ENCODE measurements at places on chromosomes 2 and 18. TPM values are rescaled to one million over a fixed set of nuclear protein-coding genes. Genes with fewer than 3 reads are reported as not detected.
A peak's percentile ranks its signal among the peaks of the same experiment; 100 is the strongest.

DNA sequence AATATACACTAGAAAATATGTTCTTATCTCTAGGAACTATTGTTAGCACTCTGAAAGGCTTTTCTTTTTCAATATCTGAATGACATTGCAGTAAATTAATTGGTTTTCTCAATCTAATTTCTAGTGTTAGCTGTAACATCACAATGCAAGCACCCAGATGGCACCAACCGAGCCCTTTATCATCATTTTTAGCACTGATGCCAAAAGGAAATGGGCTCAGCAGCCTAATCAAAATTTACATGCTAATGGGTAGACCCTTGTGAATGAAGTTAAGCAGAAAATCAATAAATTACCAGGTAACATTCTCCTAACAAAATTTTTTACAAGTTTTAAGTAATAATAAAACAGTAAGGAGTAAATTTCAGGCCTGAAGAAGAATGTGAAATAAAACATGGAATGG, 53.5 kb upstream of the PGAP1 start:
- no peak for DNase-seq

DNA sequence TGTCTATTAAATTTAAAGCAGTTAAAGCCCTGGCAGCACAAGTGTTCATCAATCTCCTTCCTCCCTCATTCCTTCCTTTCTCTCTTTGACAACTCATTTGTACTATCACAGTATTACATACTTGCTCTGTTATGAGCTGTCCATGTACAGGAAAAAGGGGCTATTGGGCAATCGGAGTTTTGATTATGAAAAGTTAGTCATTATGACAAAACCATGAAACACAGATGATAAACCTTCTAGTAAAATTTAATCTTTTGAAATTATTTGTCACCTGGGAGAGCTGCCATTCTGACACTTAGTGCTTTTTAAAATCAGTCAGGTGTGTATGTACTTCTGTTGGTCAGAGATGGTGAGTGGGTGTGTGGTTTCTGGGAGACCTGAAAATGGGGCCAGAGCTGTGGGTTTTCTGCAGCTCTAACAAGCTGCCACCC, 39.4 kb downstream of the MAP4K4 start:
- DNase-seq: peak; percentile 62

- peak; percentile 55 for DNase-seq
Measured at GRCh38 chr2:174561283-174561971, 36.2 kb downstream of the WIPF1 start.

CENPA gene
- 33.1 TPM for total RNA-seq

STPG4 gene
- 0.53 TPM for total RNA-seq

DNA sequence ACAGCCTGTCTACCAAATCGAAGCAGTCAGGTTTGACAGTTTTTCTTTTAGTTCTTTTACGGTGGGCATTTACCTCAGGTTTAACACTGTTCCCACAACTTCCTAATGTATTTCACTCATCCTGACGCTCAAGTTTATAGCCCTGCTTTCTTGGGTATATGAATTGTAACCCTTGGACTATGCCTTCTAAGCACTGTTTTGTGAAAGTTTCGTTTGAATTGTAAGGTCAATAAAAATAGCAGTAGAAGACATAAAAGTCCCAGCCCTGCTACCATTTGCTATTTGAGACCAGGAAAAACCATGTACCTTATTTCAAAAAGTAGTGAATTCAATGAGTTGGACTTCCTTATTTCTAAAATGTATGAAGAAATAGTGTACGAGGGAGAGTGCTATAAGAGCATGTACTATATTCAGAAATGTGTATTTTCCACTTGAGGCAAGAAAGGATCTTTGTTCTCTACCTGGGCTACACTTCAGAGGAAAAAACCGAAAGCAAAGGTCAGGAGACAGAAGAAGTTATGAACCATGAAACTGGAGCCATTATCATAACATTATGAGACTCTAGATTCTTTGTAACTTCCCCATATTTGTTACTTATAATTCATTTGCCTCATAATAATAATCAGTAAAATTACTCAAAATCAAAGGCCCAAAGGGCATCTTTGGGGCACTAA, 1.9 kb upstream of the ZC3H15 start:
- DNase-seq: no peak

Measured in endothelial cell of umbilical vein (primary cell).